WTC11 (cell line): ENCODE measurements at places on chromosomes 11 and 22.

DNA sequence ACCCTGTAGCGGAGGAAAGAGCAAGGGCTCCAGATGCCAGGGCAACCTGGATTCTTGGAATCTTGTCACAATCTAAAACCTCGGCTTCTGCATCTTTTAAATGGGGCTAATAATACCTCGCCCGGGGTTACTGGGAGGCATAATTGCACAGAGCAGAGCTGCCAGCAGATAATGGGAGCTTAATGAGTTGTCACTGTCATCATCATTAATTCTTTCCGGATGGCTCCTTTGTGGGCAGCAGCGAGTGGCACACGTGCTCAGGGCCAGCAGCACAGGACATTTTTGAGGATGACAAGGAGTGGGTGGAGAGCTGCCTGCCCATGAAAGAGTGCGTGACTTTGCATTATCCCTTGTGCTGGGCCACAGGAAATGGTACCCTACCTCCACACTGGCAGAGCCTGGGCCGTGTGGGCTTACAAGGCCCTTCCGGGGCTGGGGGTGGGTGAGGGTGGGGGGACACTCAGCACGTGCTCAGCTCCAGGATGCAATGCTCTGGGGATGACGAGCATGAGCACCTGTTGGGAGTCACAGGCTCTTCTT is 5.7 kb downstream of the PDGFB start:
- no peak for DNase-seq

GRCh38 chr11:32071811-32072210 is 19.1 kb upstream of the RCN1 start:
- DNase-seq = peak; percentile 30

DNA sequence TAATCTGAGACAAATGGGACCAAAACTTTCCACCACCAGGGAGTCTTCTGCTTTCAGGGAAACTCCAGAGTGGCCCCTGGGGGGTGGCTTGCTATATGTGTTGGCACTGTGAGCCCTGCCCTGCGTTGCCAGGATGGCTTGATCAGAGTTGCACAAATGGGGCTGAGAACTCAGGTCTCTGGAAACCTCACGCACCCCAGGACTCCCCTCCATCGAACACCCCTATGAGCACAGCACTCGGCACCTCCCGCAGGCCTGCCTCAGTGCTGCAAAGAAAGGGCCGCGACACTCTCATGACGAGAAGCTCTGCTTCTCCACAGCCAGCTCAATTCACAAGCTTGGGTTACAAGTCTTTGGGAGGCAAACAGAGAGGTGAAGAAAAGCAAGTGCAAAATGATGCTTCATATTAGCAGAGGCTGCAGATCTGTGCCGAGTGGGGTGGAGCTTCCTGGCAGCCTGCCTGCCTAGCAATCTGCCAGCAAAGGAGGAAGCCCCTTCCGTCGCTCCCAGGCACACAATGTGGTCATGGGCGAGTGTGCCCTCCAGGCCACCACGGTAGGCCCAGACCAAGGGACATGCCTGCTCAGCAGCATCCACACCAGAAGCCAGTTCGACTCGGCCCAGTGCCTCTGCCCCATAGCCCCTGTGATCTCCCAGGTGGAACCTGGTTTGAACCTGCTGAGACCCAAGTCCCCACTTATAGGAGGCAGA is 55.7 kb downstream of the MYH9 start:
- no peak for DNase-seq

GRCh38 chr22:43101306-43101705 is 9.2 kb upstream of the BIK start:
- DNase-seq = no peak

DNA sequence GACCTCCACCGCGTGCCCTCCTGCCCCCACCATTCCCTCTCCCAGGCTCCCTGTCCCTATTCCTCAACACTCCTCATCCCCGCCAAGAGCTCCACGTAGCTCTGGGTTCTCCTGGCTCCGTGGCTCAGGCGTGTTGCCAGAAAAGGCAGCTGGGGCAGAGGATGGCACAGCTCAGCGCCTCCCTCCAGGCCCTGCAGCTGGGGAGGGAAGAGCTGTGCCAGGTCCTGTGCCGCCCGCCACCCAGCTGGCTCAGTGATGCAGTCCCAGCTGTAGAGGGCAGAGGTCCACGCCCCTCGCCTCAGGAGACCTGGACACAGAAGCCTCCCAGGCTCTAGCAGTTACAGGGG is 4.2 kb downstream of the ARHGAP1 start:
- DNase-seq = no peak

GRCh38 chr11:76656571-76657081 is 13.9 kb downstream of the LRRC32 start:
- no peak for DNase-seq

DNA sequence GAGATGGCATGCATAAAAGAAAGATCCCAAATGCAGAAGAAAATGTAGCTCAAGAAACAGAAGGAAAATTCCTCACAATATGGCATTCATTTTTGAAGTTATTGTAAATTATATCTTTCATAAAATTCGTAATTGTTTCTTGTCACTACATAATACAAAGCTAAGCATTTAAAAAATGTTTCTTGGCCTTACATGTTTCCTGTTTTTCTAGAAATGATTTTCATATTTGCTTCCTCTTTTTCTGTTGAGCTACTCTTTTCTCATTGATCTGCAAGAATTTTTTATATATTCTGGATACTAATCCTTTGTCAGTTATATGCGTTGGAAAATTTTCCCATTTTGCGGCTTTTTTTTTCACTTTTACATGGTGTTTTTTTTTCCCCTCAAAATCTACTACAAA is 48.0 kb downstream of the ENTHD1 start:
- no peak for DNase-seq

- no peak for DNase-seq
These were observed 12.4 kb downstream of the ACO2 start for GRCh38 chr22:41481131-41481830.

- DNase-seq = no peak
These were observed 2.1 kb downstream of the RNF141 start for GRCh38 chr11:10538924-10539323.

GRCh38 chr11:86046116-86046515 is 22.8 kb downstream of the PICALM start:
- DNase-seq = no peak

DNA sequence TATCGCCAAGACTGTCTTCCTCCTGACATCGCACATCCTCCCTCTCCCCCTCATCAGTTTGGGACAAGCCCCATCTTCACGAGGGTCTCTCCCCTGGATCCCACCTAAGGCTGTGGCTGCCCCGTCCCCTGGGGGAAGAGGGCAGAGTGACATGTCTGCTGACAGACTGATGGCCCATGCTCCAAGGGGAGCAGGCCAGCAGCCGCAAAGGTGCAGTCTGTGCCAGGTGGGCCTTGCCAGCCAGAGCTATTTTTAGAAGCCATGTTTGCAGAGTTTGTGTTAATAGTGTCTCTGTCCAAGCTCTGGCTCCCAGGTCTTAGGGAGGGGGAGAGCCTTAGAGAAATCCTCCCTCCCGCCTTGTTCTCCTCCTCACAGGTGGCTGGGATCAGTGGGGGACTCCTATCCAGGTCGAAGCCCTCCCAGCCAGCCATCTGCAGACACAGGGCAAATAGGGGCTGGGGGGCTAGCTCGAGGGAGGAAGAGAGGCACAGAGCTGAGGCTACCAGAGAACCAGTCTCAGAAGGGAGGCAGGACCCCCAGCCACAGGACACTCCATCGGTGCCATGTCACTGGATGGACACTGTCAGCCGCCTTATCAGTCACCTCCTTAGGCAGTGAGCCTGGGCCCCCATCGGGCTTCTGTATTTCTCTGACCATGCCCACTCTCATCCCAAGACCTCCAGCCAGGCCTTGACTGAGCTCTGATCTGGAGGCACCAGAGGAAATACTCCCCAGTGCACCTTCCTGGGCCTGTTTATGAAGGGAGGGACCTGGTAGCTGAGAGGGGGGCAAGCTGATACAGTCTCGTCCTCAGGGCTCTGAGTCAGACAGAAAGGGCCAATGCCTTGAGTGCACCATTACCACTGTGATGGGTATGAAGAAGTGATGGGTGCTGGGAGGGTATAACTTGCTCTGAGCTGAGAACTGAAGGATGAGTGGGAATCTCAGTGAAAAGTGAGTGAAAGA is 49.3 kb downstream of the CHRDL2 start:
- DNase-seq = no peak

DNA sequence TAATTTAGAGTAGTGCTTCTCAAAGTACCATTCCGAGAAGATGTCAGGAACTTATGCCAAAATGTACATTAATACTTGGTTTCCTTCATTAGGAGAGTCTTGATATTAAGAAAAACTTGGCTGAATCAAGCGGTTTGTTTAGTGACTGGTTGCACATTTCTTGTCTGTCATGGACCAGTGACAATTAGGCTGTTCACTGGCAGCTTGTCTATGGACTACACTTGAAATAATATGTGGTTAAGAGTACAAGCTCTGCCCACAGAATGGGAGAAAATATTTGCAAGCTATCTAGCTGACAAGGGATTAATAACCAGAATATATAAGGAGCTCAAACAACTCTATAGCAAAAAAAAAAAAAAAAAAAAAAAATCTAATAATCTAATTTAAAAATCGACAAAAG is 24.6 kb downstream of the COA4 start:
- DNase-seq = no peak

DNA sequence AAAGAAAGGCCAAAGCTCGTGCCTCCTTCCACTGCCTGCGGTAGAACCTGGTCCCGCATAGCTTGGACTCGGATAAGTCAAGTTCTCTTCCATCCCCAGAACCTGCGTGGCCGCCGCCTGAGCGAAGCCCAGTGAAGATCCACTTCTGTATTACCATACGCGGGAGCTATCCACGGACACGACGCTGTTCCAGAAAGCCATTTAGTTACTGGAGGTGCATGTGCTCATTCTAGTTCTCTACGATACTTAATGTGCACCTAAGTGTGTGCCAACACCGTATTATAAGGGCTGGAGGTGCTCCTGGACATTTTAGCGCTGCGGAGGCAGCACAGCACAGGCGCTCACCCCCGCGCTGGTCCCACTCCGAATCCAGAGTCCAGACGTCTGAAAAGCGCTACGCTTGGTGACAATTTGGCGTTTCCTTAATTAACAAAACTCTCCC is 1.4 kb downstream of the WT1 start:
- DNase-seq = no peak

DNA sequence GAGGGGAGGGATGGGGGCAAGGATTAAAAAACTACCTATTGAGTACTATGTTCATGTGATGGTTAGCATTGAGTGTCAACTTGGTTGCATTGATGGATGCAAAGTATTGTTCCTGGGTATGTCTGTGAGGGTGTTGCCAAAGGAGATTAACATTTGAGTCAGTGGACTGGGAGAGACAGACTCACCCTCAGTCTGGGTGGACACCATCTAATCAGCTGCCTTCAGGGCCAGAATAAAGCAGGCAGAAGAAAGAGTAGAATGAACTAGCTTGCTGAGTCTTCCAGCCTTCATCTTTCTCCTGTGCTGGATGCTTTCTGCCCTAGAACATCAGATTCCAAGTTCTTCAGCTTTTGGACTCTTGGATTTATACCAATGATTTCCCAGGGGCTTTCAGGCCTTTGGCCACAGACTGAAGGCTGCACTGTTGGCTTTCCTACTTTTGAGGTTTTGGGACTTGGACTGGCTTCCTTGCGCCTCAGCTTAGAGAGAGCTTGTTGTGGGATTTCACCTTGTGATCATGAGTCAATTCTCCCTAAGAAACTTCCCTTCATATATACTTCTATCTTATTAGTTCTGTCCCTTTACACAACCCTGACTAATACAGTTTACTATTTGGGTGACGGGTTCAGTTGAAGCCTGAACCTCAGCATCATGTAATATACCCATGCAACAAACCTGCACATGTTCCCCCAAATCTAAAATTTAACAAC is 70.2 kb downstream of the MTNR1B start:
- no peak for DNase-seq

- DNase-seq = no peak
These were observed 1408.4 kb upstream of the TENM4 start for GRCh38 chr11:80849253-80849652.

DNA sequence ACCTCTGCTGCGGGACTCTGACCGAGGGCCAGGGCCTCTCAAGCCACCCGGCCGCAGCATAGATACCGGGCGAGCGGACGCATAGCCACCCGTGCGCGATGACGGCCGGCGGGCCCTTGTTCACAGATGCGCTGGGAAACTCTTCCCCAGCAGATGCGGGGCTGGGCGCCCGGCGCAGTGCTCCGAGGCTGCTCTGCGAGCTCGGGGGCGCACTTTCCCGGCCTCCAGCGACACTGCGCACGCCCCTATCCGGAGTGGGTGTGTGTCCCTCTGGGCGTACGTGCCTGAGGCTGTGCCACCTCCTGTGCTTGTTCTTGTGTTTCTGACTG is 104.7 kb upstream of the E2F8 start:
- peak; percentile 57 for DNase-seq

- DNase-seq = no peak
These were observed 15.1 kb downstream of the TBC1D22A start for GRCh38 chr22:46777609-46777970.

GRCh38 chr22:43236411-43237166 is 49.7 kb upstream of the TTLL12 start:
- no peak for DNase-seq

DNA sequence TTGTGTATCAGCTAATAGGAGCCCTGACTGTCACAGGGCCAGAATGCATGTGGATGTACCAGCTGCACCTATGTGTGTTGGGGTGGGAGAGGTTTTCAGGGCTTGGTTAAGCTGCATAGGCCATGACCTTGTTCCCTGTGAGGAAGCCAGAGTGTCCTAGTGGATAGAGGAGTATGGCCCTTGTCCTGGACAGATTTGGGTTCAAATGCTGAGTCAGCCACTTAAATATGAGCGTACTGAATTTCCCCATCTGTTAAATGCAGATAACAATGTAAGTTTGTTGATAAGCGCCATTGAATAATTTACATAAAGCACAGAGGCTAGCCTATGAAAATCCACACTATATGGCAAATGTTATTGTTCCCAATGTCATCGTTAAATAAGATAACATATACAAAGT is 74.4 kb downstream of the PANX1 start:
- no peak for DNase-seq

GRCh38 chr22:35540595-35541253 is at the start of gene RASD2:
TSS of gene RASD2 (plus strand) at chr22:35540831. CDS start at chr22:35546810, 5,979 bp downstream.
- peak; percentile 56 for DNase-seq

GRCh38 chr11:76686261-76687079 is 15.9 kb upstream of the LRRC32 start:
- DNase-seq = no peak

DNA sequence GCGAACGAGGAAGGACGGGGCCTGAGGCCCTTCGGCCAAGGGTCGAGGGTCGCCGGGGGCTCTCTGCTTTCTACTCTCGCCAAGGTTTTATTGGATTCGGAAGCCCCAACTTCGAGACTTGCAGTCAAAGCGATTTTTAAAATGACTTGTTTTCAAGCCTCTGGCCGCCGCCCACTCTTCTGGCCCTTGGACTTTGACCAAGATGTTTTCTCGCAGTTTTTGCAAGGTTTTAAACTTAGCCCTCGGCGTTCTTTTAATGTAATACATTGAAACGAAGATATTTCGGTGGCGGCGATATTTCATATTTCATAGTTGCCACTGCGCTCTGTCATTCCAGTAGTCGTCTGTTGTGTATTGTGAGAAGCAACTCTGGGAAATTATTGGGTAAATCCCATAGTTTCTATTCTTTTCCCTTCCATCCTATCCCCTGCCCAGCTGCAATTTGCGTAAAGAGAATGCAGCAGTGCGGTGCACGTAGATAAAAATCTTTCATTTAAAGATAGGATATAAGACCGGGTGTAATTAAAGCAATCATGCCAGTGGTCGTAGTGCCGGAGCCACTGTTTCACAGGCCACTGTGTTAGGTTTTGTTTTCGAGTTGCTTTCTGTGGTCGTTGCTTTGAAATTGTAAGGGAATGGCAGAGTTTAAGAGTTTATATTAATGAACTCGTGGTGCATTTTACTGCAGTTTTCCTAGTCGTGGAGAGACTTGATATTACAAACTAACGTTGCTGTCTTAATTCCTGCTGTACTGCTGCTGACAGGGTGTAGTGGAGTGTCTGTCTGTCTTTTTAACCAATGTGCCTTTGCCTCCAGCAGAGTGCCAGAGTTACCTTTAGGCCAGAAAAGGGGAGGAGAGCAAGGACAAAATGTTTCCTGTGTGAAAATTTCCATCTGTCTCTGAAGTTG is 702 bp downstream of the BIRC2 start:
- DNase-seq = no peak
